ENCODE measurements at places on chromosomes 4 and X.

GRCh38 chrX:149982310-149982709 lies 44.0 kb upstream of the EOLA2 start:
- DNase-seq: no peak

- no peak for DNase-seq
Measured at GRCh38 chrX:2618516-2618915, 72.6 kb upstream of the CD99 start.

- no peak for DNase-seq
Measured at GRCh38 chr4:40662962-40663604, 33.4 kb upstream of the RBM47 start.

- DNase-seq: no peak
Measured at GRCh38 chrX:118965395-118965794, 9.0 kb upstream of the LONRF3 start.

GRCh38 chr4:163165217-163166017 lies 1.3 kb downstream of the NAF1 start:
- no peak for DNase-seq

- no peak for DNase-seq
Measured at GRCh38 chr4:52618795-52619590, 40.1 kb downstream of the USP46 start.

- DNase-seq: no peak
Measured at GRCh38 chr4:99845708-99846469, 29.3 kb downstream of the DAPP1 start.

GRCh38 chrX:17830211-17830610 lies 30.9 kb downstream of the RAI2 start:
- no peak for DNase-seq

GRCh38 chr4:154307451-154307850 lies 184.1 kb downstream of the DCHS2 start:
- DNase-seq: no peak

DNA sequence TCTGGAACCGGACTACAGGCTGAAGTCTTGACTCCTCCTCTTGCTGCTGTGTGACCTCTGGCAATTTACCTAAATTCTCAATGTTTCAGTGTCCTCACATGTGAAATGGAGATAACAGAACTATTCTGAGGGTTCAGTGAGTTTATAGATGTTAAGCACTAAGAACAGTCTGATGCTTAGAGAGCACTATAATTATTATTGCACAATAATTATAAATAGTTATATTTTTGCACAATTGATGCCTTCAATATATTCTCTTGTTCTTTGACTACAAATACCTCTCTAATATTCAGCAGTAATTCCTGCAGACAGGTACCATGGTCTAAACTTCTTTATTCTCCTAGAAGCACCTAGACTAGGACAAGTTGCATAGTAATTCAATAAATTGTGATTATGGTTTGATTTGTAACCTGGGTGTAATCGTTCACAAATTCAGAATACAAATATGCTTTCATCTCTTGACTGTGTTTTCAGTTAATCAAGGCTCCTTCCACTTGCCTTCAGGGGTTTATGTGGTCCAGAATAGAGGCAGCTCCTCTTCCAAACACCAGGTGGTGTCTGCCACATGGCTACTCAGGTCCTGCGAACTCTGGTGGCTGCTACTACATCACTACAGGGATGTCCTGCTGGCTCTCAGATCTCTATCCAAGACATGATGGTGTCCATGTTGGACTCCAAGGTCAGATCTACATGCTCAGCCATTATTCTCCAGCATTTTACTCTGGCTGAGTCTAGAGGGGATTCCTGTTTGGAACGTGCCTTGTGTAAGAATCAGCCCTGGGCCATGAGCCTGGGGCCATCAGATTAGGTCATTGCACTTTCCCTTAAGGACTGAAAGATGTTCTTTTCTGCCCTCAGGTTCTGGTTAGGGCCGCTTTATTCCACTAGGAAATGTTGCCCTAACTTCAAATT lies 103.4 kb downstream of the QRFPR start:
- no peak for DNase-seq

DNA sequence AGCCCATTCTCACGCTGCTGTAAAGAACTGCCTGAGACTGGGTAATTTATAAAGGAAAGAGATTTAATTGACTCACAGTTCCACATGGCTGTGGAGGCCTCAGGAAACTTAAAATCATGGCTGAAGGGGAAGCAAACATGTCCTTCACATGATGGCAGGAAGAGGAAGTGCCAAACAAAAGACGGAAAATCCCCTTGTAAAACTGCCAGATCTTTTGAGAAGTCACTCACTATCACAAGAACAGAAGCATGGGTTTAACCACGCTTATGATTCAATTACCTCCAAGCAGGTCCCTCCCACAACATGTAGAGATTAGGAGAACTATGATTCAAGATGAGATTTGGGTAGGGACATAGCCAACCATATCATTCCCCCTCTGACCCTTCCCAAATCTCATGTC lies 335.5 kb downstream of the IL15 start:
- no peak for DNase-seq

- DNase-seq: no peak
Measured at GRCh38 chrX:14013054-14013453, 16.6 kb downstream of the GEMIN8 start.

DNA sequence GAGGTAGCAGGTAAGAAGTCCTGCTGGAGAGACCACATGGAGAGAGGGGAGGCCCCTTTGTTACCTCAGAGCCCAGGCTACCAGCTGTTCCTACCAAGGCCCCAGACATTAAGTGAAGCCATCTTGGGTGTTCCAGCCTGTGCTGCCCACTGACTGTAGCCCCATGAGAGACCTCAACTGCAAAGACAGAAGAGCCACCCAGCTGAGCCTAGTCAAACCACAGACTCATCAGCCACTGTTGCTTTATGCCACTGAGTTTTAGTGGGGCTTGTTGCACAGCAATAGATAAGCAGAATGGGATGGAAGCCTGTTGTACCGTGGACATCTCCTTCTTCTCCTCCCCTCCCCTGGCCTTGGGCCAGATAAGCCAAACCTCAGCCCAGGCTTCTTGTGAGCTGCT lies 83.9 kb downstream of the ADRA2C start:
- DNase-seq: no peak

DNA sequence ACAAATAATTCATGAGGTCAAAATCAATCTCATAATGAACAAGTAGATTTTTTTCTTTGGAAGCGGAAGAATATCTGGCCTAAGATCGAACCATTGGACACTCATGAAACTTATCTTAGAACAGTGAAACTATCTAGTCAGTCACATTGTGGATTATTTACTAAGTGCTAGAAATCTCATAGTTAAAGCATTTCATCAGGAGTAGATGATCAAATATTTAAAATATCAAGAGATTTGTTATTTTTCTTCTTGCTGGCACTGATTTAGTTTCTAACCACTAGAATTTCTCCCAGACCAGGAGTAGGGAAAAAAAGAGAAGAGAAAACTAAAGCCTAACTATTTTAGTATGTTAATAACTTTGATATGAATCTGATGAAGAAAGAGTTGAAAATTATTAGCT lies 105.5 kb downstream of the SHROOM3 start:
- DNase-seq: no peak

DNA sequence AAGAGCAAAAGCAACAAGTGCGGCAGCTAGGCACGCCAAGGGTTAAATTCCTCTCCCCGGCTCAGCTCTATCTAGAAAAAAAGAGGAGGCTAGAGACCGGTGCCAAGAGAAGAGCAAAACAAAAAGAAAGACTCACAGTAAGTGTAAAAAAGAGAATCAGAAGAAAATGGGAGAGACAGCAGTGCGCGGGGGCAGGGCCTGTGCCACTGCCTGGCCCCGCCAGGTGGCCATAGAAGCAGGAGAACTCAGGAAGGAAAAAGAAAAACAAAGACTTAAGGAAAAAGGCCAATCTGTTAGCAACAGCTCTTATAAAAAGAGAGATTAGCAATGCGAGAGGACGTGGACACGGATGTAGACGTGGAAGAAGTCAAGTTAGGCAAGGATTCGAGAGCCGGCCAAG lies 3.2 kb downstream of the ACOX3 start:
- DNase-seq: no peak

- DNase-seq: no peak
Measured at GRCh38 chr4:2296631-2297601, 35.0 kb upstream of the MXD4 start.

DNA sequence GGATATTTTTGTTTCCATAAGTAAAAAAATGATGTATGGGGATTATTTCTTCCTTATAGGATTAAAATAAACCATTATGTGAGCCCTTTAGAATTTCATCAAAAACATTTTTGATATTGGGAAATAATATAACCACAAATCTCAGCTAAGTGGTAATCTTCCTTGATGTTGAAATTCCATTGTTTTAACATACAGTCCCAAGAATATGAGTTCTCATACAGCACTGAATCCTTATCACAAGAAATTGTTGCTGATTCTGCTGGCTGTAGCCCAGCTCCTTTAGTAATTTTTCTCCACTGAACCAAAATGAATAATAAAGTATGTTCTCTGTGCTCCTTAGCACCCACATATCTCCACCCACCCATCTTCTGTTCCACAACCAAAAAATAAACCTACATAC lies 41.9 kb upstream of the FAM47B start:
- DNase-seq: no peak

- DNase-seq: peak; percentile 6
Measured at GRCh38 chr4:8281519-8282133, 12.1 kb downstream of the HTRA3 start.

- DNase-seq: no peak
Measured at GRCh38 chr4:125020089-125021034, 294.4 kb upstream of the FAT4 start.

- DNase-seq: no peak
Measured at GRCh38 chr4:3687538-3687937, 78.6 kb upstream of the ADRA2C start.

- DNase-seq: no peak
Measured at GRCh38 chr4:78372355-78372988, 179.1 kb upstream of the ANXA3 start.

DNA sequence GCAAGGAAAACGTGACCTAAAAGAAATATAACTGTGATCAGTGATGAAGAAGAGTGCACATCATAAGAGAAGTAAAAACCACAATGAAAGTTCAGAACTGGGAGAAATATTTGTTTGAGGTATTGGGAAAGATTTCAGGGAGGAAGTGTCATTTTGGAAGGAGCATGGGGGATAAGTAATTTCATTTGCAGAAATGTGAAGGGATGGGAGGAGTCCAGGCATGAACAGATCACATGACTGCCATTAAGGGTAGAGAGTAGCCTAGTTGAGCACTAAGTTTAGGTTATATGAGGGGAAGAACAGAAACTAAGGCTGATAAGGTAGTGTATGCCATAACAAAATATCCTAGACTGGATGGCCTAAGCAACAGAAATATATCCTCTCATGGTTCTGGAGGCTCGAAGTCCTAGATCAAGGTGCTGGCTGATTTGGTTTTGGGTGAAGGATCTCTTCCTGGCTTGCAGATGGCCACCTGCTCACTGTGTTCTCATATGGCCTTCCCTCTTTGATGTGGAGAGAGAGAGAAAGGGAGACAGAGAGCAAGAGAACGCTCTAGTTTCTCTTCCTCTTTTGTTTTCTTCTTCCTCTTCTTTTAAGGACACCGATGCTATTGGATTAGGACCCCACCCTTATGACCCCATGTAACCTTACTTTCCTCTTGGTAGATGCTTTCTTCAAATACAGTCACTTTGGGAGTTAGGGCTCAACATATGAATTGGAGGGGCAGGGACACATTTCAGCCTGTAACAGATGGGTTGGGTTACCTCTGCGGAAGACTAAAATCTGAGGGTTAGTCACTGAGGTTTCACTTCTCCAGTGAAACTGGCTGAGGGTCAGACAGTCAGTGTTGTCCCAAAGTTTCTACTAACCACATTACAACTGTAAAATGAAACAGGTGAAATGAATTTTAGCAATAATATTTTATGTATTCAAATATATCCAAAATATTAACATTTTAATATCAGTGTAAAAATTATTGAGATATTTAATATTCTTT lies 77.9 kb downstream of the EGF start:
- DNase-seq: no peak

DNA sequence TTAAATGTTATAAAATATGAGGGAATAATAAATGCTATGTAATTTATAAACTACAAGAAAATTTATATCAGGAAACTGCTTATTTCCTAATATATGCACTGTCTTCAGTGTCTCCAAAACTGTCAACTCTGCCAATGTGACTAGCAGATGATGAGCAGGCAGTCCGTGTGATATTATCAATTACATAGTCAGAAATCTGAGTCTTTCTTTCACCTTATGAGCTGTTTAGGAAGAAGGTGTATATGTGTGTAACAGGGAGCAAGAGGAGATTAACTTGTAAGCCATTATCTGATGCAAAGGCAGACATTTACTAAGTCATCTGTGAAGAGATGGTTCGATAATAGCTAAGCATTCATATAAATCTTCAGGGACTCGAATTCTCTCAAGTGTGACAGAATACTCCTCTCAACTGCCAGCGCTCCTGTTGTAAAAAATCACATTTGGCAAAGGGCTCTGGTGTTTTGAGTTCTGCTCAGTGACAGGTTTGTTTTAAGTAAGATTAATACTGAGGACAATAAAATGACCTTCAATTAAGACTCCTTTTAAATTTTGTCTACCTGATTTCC lies 79.7 kb downstream of the SNCA start:
- DNase-seq: peak; percentile 87

DNA sequence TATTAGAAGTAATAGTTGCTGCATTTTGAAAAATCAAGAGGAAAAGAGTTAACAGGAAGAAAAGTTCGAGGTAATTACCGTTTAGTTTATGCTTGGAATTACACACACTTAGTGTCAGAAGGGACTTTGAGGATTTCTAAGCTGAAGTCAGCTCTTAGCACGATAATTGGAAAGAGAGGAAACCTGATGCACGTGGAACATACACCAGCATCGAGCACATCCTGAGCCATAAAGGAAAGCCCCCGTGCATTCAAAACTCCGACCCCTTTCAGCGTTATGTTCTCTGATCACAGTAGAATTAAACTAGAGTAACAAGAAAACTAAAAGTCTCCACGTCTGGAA lies 400 bp upstream of the PAQR3 start:
- no peak for DNase-seq

- DNase-seq: no peak
Measured at GRCh38 chr4:155026715-155027114, 181.7 kb upstream of the NPY2R start.

DNA sequence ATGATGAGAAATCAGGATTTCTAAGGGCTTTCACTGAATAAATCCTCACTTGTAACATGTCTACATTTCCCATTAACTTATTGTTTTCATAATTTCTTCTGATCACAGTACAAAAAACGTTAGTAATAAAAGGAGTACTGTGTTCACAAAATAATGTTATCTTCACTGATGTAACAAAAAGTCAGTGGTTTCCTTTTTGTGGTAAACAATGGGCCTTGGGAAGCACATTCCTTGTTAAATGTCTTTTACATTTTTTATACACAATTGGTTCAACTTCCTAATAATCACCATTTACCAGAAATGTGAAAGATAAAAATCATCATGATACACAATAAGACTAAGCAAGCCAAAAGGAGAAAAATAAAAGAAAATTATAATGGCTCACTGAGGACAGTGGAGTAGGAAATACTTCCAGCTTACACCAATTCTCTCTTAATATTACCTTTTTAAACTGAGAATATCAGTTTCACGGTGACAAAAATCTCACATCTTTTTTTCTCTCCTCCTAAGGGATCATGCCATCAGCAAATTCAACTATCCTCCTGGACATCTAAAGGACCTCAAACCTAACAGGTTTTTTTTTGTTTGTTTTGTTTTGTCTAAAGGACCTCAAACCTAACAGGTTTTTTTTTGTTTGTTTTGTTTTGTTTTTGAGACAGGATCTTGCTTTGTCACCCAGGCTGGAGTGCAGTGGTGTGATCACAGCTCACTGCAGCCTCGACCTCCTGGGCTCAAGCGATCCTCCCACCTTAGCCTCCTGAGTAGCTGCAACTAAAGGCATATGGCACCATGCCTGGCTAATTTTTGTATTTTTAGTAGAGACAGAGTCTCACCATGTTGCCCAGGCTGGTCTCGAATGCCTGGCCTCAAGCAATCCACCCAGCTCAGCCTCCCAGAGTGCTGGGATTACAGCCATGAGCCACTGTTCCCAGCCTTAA lies 57.3 kb downstream of the FRYL start:
- no peak for DNase-seq
